Stimulated activated CD4-positive, alpha-beta T cell treated with anti-CD3 and anti-CD28 coated beads, Interleukin-1b, Interleukin-23, amount 100 ng/mL, for 1 hour (primary cell): ENCODE measurements at places on chromosomes 3 and 15.

DNA sequence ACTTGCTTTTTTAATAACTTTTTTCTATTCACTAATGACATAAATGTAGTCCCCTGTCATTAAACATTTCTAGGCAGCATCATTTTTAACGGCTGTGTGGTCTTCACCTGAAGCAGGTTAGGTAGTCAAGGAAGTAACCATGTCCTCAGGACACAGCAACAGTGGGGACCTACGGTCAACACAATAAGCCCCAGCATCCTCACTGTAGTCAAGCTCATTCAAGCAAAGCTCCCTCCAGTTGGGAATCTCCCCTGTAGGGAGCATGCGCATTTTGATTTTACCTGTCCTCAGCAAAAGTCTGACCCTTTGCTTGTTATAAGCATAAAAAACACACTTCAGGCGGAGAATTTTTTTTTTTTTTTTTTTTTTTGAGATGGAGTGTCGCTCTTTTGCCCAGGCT is 151.4 kb downstream of the SHQ1 start:
- no peak for DNase-seq

GRCh38 chr3:183502237-183503181 is 53.0 kb downstream of the KLHL6 start:
- no peak for DNase-seq

- no peak for DNase-seq
These were observed 245.8 kb downstream of the STXBP5L start for GRCh38 chr3:121153851-121154250.

GRCh38 chr15:52021128-52021671 is 2.2 kb downstream of the MAPK6 start:
- DNase-seq = peak; percentile 31

DNA sequence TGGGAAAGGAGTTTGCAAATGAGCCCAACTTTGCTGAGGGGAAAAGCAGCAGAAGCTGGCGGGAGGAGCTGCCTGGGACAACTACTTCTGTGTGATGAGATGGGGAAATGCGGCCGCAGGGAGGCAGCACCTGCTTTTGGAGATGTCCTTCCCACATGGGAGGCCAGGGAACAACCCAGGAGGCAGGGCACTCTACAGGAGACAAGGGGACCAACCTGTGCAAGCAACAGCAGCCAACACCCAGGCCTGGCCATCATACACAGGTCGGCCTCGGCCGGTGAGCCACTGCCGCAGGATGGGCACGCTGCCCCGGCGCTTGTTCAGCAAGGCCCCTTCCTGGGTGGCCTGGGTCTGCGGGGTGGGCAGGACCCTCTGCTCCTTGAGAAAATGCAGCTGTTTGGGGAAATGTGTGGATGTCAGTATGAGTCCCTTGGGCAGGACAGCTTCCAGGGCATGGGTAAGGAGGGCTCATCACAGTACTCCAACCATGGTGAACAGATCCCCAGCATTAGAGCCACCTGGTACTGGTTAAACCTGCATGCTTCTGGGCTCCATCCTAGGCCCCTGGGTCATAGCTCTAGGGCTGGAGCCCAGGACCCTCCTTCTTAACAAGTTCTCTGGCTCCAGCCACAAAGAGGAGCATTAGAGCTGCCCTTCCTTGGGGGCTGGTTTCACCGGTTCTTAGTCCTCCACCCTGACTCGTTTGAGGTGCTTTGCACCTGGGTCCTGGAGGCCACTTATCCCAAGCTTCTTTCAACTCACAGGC is 11.6 kb downstream of the EPB42 start:
- no peak for DNase-seq

- DNase-seq = no peak
These were observed 82.3 kb upstream of the MLF1 start for GRCh38 chr3:158488670-158489069.

DNA sequence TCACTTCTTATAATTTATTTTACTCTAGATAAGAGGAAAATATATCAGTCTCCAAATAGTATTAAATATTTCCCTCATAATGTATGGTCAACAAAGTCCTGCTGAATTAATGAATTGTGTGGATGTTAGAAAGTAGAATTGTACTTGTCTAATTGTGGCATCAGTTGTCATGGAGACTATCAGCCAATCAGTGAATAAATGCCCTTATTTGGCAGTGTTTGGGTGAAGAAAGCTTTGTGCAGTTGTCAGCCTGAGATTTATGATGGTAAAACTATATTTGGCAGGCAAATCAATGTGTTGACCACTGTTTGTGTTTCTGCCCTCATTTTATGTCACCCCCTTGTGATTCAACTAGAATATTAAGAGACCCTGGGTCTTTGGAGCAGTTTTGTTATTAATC is 293.6 kb upstream of the MDFIC2 start:
- no peak for DNase-seq

GRCh38 chr15:70281811-70282307 is 184.1 kb upstream of the TLE3 start:
- no peak for DNase-seq

DNA sequence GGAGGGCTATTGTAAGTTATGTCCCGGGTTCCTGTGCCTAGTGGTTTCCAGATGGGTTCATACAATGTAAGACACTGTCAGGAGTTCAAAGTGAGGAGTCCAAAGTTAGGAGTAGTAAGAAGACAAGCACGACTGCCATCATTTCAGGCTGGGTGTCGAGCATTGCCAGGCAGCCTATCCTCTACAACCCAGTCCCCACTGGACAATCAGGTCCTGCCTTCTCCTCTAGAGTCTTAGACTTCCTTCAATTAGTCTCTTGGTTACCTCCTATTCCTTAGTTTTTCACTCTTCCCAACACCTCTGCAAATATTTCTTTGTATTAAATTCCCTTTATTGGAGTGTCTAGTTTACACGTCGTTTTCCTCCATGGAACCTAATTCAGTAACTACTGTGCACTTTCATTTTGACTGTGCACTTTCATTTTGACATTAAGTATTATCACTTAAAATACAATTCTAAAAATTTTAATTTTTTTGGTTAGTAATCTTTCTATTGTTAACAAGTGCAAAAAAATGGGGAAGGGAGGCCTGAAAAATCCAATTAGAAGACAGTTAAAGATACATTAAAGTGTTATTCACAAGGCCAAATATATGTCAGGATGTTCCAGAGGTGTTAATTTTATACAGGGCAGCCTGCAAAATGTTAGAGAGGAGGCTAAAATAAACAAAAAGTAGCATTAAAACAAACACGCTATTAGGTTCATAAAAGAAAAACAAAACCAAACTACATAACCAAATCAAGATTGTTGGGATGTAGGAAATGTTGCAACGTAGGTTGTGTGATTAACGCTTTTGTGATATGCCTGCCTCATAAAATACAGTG is 155.3 kb downstream of the TBL1XR1 start:
- DNase-seq = no peak
